ENCODE measurements at places on chromosomes 5 and 9. TPM values are rescaled to one million over a fixed set of nuclear protein-coding genes. Genes with fewer than 3 reads are reported as not detected.
A peak's percentile ranks its signal among the peaks of the same experiment; 100 is the strongest.

DNA sequence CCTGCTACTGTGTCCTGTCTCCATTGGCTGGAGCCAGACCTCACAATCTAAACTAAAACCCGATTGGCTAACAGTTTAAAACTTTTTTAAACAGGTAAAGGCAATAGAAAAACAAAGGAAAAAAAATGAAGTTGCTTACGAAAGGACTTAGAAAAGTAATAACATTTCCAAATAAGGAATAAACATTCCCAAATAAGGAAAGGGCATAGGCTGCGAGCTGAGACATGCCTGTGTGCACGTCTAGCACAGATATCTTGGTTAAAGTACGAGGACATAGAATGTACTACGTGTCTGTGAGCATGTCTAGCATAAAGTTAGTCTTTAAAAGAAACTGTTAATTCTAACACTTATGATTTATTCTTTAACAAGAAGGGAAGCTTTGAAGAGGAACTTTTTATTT, 15.3 kb upstream of the FAM120A start:
- DNase-seq, result peak; percentile 71

GRCh38 chr5:64457846-64458245, 48.0 kb upstream of the RGS7BP start:
- peak; percentile 93 for DNase-seq

DNA sequence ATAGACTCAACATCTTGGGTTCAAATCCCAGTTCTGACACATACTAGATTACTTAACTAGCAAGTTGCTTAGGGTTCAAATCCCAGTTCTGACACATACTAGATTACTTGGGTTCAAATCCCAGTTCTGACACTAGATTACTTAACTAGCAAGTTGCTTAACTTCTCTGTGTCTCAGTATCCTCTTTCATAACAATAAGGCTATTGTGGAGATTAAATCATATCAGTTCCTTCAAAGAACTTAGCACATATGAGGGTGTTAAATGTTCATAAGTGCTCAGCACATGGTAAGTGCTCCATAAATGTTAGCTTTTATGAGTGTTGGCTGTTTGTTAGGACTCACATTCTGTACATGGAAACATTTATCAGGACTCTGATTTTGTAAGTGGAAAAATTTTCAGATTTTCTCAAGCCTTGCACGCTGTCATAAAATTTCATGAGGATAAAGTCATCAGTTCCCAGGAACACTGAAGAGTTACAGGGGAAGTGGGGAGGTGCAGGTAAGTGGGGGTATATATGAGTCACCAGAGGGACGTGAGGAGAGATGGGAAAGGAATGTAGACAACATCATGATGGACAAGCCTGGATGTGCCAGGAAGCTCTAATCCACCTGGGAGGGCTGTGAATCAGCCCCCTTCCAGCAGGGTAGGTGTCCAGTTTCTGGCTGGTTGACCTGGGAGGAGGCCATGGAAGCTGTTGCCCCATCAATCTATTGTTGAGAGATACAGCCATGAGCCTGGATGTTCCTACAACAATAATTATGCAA, 532.2 kb upstream of the WWC1 start:
- DNase-seq, result peak; percentile 100

DNA sequence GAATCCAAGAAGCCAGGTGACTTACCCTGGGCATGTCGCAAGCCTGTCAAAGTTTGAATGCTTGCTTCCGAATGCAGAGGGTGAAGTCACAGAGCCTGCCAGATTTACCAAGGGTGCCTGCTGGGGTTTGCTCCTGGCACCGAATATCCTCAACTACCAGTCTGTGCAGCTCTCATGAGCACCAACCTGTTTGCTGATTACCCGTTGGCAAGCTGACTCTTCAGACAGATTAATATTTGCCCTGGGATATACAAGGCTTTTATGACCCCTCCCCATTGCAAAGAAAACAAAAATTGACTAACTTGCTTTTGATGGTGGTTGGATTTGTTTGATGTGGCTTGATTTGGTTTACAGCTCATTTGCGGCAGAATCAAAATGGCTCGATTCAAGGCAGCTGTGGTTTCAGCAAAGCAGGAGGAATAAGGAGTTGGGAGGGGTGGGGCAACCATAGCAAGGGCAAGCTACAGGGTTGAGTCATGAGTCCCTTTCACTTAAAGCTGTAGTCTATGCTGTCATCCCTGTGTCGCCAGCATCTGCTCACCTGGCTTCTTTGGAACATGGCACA, 82.3 kb upstream of the AGXT2 start:
- DNase-seq, result peak; percentile 22

- peak; percentile 20 for DNase-seq
These were observed 19.7 kb upstream of the ABL1 start for GRCh38 chr9:130815242-130815808.

GRCh38 chr9:36407122-36407723, 7.2 kb upstream of the RNF38 start:
- peak; percentile 68 for DNase-seq

DNA sequence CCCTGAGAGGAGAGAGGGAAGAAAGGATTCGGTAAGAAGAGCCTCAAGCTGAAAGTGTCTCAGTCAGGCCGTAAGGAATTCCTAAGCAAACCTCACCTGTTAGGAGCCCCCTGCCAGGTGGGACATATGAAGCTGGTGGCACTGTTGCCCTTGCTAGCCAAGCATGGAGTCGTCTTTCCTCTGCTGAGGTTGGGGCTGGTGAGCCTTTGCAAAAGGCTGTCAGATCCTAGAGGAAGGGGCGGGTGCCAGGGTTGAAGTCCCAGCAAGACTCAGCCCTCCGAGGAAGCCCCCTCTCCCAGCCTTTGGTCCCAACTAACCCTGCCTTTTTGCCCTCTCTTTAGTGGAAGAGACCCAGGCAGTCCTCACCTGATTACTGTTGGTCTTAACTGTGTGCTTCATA, 5.5 kb upstream of the SMIM32 start:
- DNase-seq, result no peak

DNA sequence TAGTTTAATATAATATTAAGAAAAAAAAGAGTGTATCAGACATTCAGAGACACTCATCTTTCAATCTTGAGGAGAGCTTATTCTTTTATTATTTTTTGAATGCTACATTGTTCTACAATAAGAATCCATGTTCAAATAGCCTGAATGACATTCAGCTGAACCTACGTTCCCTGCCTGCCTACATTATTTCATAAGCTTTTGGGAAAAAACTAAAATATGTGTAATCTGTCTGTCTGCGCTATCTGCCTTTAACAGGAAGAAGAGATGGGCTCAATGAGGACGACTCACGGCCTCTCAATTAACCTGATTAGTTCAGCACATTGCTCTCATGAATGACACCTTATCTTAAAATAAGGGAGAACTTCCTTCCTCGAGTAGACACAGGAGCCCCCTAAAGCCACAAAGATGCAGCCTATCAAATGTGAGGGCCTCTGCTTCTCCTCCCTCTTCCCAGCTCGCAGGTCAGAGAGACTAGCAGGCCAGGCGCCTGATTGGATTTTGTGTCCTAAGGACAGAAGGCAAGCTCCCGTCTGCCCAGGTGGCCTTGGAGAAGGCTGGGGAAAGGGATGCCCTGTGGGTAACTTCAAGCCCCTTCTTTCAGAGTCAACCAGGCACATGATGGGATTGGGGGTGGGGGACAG, 37.8 kb downstream of the EBF1 start:
- DNase-seq, result no peak

DNA sequence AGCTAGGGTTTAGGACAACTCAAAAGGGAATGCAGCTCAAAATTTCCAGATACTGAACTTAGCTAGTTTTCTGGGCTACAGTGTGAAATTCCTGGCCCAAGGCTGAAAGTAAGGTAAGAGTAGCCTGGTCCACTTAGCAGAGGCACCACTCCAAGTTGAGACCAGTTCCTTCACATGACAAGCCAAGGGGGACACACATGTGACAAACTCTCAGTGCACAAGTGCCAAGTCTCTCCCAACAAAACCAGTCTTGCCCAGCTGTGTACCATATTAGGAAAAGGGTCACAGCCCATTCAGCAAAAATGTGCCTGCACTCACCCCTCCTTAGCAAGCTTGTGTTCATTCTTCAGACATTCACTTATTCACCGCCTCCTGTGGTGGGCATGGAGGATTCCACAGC, 27.8 kb downstream of the KLHL3 start:
- no peak for DNase-seq

DNA sequence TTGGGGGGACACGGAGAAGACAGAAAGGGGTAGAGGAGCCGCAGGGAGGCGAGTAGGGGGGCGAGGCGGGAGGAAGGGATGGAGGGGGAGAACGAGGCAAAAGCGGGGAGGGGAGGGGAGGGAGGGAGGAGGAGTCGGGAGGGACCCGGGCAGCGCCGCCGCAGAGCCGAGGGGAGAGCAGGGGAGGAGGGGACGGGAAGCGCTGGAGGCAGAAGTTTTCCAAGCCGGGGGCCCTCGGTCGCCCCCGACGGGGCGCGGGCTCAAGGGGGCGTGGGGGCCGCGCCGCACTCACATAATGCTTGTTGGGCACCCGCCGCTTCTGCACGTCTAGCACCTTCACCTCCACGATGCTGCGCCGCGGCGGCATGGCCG, 353 bp downstream of the SH3PXD2B start:
- no peak for DNase-seq

GRCh38 chr5:136076881-136077445, 48.2 kb downstream of the TGFBI start:
- DNase-seq, result no peak

- no peak for DNase-seq
These were observed 1.2 kb upstream of the UBE2R2 start for GRCh38 chr9:33815781-33816180.

GRCh38 chr9:69649566-69650250, 22.5 kb downstream of the APBA1 start:
- no peak for DNase-seq

GRCh38 chr5:130871346-130872086, 293.5 kb downstream of the HINT1 start:
- DNase-seq, result peak; percentile 32

- DNase-seq, result no peak
These were observed 503.8 kb downstream of the IRX1 start for GRCh38 chr5:4099386-4099785.

GRCh38 chr9:120331913-120332312, 248.1 kb downstream of the CDK5RAP2 start:
- DNase-seq, result peak; percentile 23

DNA sequence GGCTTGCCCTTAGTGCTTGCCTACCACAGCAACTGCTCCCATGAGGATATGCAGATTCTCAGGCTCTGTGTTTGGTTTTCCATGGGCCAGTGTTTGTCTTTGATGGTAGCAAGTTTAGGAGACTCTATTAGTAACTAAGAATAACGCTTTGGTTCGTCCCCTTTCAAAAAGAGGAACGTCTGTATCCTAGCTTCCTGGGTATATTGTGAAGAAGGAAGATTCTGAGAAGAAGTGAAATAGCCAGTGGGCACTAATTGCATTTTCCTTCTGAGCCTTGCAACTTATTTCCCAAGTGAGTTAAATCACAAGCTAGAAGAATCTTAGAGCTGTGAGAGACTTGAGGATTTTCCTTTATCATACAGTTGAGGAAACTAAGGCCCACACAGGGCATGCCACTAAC, 376.8 kb downstream of the PIK3R1 start:
- no peak for DNase-seq

- no peak for DNase-seq
These were observed 163.3 kb upstream of the PPP1R2B start for GRCh38 chr5:156686796-156687195.

DNA sequence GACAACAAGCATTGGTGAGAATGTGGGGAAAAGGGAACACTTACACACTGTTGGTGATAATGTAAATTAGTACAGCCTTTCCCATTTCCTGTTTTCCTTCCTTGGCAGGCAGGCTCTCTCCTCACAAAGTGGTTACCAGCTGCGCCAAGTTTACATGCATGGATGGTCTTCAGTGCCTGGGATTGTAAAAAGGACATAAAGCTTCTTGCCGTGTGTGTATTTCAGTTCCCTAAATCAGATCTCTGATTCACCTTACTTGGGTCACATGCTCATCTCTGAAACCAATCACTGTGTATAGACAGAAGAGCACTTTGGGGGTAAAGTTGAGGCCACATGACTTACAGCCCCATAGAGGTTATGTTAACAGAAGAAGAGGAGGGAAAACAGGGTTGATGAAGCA, 92.8 kb downstream of the CAVIN4 start:
- DNase-seq, result no peak

GRCh38 chr5:67065237-67065636, 131.4 kb downstream of the CD180 start:
- DNase-seq, result no peak

DNA sequence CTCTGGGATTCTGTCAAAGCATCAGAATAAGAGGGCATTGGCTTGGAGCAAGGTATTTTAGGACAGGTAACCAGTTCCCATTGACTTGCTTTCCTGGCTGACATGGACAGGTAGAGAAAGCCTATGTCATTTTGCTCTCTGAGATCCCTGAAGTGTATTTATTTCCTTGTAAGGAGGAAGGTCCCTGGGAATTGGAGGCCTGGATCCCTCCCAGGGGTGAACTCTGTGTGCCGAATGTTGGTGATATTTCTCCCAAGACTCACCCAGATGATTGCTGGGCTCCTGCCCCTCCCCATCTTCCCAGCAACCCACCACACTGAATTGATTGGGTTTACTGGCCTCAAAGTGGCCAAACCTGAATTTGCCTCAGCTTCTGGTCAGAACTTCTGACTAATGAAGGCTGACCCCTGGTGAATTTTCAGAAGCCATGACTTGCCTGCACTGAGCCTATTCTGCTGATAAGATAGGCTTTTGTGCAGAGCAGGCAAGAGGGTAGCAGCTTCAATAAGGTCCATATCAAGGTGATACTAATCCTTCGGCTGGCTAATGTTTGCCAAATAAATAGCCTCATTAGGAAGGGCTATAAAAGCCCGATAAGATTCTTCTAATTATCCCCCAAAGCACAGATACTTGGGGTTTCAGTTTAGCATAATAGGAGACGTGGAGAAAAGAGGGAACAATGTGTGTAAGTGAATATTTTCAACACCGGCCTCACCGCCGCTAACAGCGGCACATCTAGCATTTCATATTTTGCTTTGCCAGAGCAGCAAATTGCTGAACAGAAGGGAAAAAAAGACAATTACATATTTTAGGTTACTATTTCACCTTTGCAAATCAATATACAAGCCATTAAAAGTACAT, 152.9 kb upstream of the PITX1 start:
- peak; percentile 60 for DNase-seq

DNA sequence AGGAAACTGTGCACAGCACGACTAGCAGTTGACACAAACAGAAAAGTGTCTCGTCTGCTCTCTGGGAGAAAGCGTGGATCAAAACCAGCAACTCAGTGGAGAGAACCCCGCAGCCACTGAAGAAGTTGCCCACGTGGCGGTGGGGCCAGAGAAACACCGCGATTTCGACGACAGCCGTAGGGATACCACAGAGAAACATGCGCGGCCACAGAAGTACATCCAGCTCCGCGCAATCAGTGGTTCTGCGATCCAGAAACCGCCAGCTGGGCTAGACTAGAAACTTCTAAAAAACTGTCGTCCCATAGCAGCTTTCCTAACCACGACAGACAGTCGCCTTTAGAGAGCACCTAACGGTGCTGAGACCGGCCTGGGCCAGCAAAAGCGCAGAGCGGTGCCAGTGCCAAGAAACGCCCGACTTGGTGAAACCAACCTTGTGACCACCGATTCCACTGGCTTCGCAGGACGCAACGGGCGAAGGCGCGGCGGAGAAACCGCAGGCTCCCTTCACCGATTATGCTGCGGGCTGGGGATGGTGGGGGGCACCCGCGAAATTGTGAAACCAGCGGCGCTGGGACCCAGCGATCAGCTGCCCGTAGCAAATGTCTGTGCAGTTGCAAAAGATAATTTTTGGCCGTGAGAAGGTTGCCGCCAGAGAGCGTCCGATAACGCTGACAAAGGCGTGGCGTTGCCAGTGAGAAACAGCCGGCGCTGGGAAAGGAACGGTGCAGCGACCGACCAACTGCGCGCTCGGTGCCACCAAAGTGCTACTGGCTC, 2.7 kb upstream of the ANXA2R start:
- peak; percentile 50 for DNase-seq

The NUDT12 gene
- total RNA-seq, result 11.6 TPM

The KCNIP1 gene
- not detected for total RNA-seq

The KCNMB1 gene
- total RNA-seq, result not detected

The PPP3R2 gene
- total RNA-seq, result not detected
